ENCODE measurements at places on chromosomes 16 and 17.

- DNase-seq, result peak; percentile 67
Observed at GRCh38 chr17:82031303-82031884, at the start of gene RAC3. TSS of gene RAC3 (plus strand) at chr17:82031678. CDS start at chr17:82031762, 84 bp downstream.

- peak; percentile 81 for DNase-seq
Observed at GRCh38 chr16:87853411-87854052, 15.8 kb downstream of the SLC7A5 start.

- no peak for DNase-seq
Observed at GRCh38 chr16:47037396-47037745, 63.9 kb upstream of the DNAJA2 start.

GRCh38 chr17:72822358-72823023 is 270.0 kb downstream of the SLC39A11 start:
- DNase-seq, result no peak

GRCh38 chr16:66299349-66299748 is 67.1 kb upstream of the CDH5 start:
- no peak for DNase-seq
